Fibroblast of villous mesenchyme (primary cell): ENCODE measurements at places on chromosomes 3 and 15. TPM values are rescaled to one million over a fixed set of nuclear protein-coding genes. Genes with fewer than 3 reads are reported as not detected.

Gene MEGF11
- total RNA-seq = under 0.01 TPM in 1 of 2 replicates, not detected in the other

Gene LXN
- 32.0 and 50.9 TPM in 2 replicates for total RNA-seq

Gene SLC9C1
- under 0.01 TPM in 1 of 2 replicates, not detected in the other for total RNA-seq

Gene SI
- not detected in 2 replicates for total RNA-seq

Gene DAZL
- not detected in 2 replicates for total RNA-seq

GRCh38 chr3:35184775-35185174 is 454.6 kb upstream of the ARPP21 start:
- DNase-seq = peak; percentile 16

DNA sequence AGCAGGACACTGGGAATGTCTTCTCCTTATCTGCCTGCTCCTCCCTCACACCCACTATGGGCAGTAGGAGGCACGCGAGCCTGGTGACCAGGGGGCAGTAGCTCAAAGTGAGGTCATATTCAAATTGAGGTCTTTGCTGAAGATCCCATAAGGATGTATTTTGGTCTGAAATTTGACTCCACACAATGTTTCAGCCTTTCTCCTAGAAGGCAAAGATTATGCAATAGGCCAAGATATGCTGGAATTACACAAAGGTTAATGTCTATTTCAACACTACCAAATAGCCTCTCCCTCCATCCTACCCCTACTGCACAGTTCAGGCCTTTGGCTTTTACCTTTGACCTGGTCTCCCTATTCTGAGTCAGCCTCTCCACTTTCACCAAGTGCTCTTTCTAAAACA is 203.0 kb downstream of the TIGIT start:
- peak; percentile 90 for DNase-seq

GRCh38 chr3:104510131-104510849 is 856.4 kb upstream of the ALCAM start:
- no peak for DNase-seq

DNA sequence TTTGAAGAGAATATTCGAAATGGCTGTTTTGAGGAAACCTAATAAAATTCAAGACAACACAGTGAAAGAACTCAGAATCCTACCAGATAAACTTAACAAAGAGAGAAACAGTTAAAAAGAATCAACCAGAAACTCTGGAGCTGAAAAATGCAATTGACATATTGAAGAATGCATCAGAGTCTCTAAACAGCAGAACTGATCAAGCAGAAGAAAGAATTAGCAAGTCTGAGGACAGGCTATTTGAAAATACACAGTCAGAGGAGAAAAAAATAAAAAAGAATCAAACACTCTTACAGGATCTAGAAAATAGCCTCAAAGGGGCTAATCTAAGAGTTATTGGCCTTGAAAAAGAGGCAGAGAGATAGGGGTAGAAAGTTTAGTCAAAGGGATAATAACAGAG is 13.5 kb downstream of the C3orf33 start:
- no peak for DNase-seq

- no peak for DNase-seq
Measured at GRCh38 chr3:135803028-135803692, 162.4 kb upstream of the PPP2R3A start.

DNA sequence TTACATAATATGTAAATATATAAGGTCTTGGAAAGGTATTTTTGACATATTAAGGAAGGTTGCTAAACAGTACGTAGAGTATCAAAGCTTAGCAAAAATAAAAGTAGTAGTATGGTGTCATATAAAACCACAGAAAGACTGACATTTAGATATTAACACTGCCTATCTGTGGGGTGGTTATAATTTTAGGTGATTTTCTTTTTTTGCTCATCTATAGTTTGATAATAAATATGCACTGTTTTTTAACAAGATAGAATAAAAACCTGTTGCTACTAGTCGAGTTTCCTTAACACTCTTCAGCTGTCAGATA is 40.7 kb downstream of the ETV5 start:
- no peak for DNase-seq

- peak; percentile 30 for DNase-seq
Measured at GRCh38 chr3:48301800-48302166, 31.7 kb downstream of the SPINK8 start.

- DNase-seq = peak; percentile 14
Measured at GRCh38 chr15:63430766-63431451, 49.3 kb upstream of the CA12 start.

DNA sequence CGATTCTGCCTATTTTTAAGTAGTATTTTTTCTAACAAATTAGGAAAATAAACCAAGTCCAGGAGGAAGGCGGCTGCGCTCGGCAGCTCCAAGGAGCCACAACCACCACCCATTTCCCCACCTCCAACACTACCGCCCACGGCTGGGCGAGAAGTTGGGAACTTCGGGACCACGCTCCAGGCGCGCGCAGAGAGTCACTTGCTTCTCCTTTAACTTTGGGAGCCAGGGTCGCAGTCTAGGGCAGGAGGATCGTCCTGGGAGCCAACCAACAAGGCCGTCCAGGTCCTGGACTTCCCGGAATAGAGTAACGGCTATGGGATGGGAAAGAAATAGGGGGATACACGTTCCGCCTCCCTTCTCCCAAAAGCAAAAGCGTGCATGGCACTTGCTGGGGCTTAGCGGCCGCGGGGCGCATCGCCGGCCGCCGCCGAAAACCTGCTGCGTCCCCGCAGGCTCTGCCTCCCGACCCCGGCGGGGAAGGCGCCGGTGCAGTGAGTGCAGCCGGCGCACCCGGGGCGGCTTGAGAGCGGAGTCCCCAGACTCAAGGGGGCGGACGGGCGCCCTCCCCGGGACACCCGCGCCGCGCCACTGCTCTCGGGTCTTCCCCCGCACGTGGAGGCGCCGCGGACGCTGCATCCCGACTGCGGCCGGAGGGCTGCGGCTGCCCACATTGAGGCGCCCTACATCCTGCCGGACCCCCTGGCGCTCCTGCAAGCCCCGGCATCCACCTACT is 699 bp downstream of the MEGF11 start:
- peak; percentile 23 for DNase-seq

GRCh38 chr15:24917431-24917830 is 37.4 kb upstream of the SNRPN start:
- no peak for DNase-seq

GRCh38 chr3:152922554-152922953 is 87.6 kb downstream of the P2RY1 start:
- no peak for DNase-seq

DNA sequence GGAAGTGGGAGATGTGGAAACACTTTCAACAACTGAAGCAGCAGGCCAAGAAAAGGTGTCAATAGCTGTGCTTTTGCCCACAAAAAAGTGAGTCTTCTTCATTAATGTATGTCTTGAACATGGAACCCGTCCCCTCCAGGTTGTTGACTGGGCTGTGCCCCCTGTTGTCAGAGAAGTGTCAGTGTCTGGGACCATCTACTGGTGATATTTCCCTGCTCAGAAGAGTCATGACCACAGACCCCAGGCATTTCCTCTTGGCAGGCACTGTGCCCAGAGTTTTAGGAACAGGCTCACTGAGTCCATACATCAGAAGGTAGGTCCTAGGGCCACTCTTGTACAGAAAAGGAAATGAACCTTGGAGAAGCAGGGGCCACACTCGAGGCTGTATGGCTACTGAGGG is 54.8 kb upstream of the LARS2 start:
- no peak for DNase-seq

DNA sequence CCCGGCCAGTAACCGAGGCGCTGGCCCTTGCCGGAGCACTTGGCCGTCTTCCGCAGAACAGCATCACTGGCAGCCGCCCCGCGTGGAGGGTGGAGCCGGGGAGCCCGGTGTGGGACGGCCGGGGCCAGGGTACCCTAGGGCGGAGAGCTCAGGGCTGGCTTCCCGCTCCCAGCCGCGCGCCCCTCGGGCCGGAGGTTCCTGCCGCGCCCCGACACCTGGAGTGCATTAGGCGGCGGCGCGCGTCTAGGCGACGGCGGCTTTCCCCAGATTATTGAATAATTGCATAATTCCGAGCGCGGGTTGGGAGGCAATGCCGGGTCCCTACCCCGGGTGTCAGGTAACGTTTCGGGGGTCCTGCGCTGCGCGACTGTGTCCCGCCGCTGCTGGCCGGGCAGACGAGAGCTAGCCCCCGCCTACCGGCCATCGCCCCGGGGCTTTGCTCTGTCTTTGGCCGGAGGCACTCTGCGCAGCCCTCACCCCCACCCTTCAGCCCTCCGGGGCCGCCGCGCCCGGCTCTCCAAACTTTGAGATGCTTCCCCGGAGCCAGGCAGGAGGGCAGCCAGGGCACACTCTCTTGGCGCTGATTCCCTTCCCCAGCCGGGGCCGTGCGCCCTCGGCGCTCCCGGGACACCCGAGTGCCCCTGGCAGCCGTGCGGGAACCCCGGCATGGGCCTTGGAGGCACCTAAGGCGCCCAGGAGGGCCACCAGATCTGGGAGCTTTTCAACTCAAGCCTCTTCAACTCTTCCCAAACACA is 749 bp downstream of the ITGA11 start:
- no peak for DNase-seq

DNA sequence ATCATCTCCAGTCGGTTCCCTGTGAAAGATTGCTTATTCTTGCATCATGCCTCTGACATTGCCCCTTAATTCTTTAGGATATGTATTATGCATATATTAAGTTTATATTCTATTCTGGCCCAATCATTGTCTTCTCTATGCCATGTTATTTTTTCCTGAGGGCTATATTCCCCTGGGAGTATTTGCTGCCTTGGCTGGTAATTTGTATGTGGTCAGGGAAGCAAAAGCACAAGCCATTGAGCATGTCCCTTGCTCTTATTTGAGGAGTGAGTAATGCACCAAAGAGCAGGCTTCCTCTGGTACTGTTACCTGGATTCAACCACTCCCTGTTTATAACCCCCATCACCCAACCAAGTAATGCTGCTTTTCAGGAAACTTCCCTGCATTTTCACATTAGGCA is 36.3 kb downstream of the STAC start:
- DNase-seq = no peak

DNA sequence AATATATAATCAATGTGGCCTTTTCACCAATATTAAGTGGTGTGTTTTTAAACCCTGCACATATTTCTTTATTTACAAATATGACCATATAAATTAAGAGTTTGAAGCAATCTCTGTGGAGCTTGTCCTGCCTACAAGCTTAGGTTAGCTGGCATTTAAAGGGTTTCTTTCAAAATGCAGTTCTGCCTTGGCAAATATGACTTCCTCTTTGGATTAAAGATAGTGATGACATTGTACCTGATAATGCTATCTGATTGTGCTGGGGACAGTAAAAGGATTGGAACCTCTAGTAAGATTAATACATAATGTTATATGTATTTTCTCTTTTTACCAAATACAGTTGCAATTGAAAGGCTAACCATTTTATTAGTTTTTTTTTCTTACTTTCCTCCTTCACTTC is 249.1 kb downstream of the OTOL1 start:
- DNase-seq = no peak
